ENCODE measurements at places on chromosomes 1 and 21.

DNA sequence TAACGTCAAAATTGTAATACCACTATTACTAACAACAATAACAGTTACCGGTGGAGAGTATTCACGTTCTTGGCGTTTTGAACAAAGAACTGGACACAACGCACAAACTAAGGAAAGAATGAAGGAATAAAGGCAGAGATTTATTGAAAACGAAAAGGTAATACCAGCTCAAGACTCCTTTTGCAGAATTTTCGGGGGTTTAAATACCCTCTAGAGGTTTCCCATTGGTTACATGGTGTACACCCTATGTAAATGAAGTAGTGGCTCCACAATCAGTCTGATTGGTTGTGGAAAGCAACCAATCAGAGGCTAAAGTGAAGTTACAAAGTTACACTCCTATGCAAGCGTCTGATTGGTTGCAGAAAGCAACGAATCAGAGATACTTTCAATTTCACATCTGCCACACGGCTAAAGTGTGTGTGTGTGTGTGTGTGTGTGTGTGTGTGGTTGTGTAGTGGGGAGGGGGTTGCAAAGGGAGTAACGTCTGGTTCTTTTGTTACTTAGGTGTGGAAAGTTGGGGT, 1.1 kb upstream of the GTF2B start:
- no peak for DNase-seq

GRCh38 chr1:21855257-21856096, 43.4 kb downstream of the LDLRAD2 start:
- DNase-seq = no peak

DNA sequence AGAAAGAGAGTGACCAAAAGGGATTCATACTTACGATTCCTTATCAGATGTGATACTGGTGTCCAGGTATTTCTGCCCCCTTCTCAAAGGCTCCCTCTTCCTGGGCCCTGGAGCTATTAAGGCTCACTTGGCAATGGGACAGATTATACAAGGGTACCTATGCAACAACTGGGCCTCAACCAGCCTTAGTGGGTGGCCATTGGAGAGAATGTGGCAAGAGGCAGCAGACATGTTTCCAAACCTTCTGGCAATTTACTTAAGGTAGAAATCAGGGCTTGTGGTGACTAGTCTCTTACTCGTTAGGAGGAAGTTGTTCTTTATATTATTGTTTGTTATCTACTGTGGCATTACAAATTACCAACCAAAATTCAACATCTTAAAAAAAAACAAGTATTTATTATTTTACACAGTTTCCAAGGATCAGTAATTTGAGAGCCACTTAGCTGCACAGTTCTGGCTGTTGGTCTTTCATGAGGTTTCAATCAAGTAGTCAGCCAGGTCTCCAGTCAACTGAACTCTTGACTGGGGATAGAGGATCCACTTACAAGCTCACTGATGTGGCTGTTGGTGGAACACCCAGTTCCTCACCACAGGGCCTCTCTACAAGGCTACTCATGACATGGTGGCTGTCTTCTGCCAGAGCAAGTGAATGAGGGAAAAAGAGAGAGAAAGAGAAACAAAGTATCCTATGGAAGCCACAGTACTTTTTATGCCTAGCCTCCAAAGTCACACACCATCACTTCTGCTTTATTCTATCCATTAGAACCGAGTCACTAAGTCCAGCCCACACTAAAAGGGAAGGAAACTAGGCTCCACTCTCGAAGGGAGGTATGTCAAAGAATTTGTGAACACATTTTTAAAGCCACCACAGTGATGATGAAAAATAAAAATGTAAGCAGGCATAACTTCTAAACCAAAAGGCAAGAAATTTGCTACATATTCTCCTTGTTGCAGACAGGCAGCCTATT, 10.7 kb downstream of the ZNF648 start:
- no peak for DNase-seq

DNA sequence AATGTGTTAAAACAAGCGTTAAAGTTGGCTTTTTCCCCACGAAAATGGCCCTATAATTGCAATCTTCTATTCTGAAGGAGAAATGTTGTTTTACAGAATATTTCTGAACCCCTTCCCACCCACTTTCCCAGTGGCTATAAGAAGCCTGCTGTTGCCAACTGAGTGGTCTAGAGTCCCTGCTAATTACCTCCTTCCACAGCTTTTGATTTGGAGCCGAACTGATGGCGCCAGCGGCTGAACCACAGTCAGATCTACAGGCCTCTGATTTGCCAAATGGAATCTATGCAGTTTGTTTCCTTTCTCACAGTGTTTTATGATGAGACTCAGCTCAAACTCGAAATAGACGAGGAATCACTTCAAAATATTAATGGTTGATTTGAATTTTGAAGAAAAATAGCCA, 76.0 kb upstream of the C1orf105 start:
- no peak for DNase-seq

DNA sequence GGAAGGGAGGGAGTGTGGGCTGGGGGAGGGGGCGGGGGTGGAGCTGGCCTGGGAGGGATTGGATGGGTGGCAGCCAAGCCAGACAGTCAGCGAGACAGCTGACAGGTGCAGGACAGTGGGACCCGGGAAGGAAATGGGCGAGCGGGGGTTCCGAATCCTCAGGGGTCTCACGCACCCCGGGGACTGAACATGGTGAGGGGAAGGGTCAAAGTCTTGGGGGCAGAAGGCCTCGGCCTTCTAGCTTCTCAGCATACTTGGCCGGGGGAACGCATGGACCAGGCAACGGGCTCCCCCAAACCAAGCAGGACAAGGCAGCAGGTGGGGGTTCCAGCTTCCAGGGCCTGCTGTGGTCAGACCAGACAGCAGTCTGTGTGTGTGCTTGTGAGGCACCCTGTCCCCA, 23.1 kb downstream of the CASZ1 start:
- no peak for DNase-seq

DNA sequence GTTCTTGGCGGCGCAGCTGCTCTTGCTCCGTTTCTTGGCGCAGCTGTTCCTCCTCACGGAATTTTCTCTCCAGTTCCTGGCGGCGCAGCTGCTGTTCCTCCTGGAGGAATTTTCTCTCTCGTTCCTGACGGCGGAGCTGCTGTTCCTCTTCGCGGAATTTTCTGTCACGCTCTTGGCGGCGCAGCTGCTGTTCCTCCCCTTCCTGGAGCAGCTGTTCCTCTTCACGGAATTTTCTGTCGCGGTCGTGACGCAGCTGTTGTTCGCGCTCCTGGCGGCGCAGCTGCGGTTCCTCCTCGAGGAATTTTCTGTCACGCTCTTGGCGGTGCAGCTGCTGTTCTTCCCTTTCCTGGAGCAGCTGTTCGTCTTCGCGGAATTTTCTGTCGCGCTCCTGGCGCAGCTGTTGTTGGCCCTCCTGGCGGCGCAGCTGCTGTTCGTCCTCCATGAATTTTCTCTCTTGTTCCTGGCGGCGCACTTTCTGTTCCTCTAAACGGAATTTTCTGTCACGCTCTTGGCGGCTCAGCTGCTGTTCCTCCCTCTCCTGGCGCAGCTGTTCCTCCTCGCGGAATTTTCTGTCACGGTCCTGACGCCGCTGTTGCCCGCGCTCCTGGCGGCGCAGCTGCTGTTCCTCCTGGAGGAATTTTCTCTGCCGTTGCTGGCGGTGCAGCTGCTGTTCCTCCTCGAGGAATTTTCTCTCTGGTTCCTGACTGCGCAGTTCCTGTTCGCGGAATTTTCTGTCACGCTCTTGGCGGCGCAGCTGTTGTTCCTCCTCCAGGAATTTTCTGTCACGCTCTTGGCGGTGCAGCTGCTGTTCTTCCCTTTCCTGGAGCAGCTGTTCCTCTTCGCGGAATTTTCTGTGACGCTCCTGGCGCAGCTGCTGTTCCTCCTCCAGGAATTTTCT, 7.0 kb downstream of the TCHH start:
- DNase-seq = no peak

GRCh38 chr1:219697682-219698081, 84.8 kb upstream of the ZC3H11B start:
- DNase-seq = no peak

DNA sequence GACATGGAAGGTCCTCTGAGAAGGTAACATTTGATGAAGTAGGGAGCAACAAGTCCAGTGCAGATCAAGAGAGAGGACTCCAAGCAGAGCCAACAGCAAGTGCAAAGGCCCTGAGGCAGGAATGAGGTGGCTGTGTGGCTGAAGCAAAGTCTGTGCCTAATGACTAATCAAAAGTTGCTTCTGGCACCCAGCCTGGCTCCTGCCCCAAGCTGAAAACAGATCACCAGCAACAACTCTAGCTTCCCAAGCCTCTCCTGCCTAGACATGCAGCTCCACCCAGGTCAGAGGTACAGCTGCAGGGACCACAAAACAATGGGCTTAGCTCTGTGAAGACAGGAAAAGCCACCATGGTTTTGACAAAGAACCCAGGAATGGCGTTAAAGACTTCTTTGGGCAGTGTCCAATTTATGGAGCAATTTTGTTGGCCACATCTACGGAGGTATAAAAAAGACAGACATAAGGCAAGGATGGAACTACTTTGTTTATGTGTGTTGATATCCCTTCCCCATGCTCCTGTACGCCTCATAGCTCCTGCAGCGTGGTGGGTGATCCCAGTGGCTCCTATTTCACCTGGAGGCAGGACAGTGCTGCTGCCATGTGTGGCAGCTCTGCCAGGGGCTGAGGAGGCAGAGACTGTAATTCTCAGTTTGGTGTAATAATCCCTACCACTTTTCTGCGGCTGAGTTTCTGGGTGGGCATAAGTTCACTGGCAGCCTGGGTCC, 26.4 kb upstream of the IGSF3 start:
- no peak for DNase-seq

DNA sequence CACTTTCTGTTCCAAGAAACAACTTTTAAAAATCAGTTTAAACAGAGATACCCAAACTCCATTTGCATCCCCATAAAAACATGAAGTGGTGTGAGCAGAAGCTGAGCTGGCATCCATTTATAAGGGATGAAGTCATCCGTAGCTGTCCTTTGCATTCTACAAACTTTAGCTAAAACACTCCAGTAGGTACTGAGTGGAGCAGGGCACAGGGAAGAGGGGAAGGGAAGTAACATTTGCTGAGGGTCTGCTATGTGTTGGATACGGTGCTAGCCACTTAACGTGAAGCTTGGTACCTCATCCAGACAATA, 32.9 kb downstream of the VWA5B1 start:
- no peak for DNase-seq

GRCh38 chr21:31497914-31498313, 153.9 kb upstream of the TIAM1 start:
- DNase-seq = no peak

- no peak for DNase-seq
Observed at GRCh38 chr21:36859744-36860501, 106.5 kb downstream of the HLCS start.

DNA sequence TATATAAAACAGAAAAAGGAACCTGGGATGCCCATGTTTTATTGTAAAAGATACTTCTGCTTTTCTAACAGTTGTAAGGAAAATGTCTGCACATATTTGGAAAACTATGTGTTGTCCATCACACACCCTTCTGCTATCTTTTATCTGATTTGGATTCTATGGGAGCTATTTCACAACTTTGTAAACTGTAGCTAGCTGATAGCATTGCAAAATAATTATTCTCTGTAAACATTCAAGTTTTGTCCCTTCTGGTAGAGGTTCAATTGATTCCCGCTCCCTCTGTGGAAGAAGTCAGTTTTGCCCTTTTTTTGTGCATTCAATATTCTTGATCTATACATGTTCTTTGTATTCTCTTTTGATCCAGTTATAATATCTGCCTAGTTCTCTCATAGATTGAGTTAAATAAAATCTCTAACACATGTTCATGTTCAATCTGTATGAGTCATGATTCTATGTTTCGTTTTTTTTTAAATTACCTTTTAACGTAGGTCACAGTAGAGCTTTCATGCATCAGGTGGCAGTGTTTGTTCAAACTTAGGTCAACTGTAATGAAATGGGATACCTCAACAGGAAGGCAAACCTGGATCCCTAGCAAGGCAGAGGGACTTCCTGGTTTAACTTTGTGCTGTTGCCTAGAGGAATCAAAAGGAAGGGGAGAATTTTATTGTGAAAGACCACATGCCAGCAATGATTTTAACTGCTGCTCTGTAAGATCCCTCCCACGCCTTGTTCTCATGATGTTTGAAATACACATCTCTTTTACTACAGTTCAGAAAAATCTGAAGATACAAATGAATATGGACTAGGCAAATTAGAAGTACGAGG, 26.0 kb upstream of the BCL9 start:
- DNase-seq = no peak

- no peak for DNase-seq
Observed at GRCh38 chr1:114594046-114594445, 12.6 kb upstream of the BCAS2 start.

DNA sequence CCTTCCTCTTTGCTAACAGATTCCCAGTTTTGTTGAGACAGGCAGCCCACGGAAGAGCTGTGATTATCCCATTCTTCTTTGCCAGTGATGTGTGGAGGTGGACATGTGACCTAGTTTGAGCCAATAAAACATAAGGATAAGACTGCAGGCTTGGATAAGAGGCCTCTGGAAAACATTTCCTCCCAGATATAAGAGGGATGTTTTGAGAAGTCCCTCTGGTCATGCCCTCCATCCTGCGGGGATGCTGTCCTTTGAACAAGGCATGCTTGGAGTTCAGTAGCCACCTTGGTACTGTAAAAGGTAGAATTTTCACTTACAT, 155.7 kb downstream of the TM2D1 start:
- DNase-seq = no peak

- no peak for DNase-seq
Observed at GRCh38 chr1:24289937-24290595, 29.1 kb upstream of the GRHL3 start.

GRCh38 chr1:207603777-207604176, 41.2 kb upstream of the CR1L start:
- no peak for DNase-seq

- DNase-seq = no peak
Observed at GRCh38 chr1:26537951-26538352, 8.4 kb downstream of the RPS6KA1 start.

DNA sequence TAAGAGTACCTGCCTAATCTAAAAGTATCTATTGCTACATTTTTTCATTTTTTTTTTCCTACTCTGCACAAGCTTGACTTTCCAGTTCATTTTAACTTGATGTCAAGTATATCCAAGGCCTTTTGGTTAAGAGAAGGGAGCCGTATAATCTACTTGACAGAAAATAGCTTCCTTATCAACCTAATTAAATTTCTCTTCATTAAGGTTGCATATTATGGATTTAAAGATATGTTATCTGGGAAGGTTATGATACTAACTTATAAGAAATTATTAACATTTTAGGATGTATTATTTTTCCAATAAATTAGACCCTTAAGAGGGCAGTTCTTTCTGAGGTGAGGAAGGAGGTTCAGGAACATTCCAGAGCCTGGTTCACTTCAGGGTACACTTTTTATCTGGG, 83.1 kb upstream of the SGIP1 start:
- DNase-seq = no peak

DNA sequence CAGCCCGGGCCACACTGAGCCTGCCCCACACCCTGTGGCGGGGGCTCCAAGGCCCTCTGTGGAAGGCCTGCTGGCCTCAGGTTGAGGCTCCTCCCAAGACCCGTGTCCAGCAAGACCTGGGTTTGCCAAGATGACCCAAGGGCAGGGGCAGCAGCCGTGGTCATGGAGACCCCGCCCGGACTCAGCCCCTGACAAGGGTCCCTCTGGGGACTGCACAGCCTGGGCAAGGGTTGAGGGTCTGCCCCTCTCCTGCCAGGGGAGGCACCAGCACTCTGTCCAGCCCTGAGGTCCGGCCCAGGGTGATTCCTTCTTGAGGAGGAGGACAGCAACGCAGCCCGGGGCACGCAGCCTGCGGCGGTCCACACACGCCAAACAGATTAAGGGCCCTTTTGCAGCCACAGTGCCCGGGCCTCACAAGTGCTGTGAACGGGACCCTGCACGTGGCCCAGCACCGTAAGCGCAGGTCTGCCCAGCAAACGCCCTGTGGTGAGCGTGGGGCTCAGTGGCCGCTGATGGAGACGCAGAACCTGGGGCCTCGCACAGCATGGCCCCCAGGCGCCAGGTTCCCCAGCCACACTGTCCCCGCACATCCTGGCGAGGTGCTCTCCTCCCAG, 3.4 kb downstream of the SPATC1L start:
- DNase-seq = no peak

GRCh38 chr1:172630056-172630818, 28.7 kb upstream of the FASLG start:
- no peak for DNase-seq

All from non-pigmented ciliary epithelial cell (primary cell).